Hematopoietic multipotent progenitor cell treated with erythropoietin and hydrocortisone succinate and interleukin-3 and kit ligand, for 4 days (in vitro differentiated cells): ENCODE measurements at places on chromosomes 4 and X.

- DNase-seq = no peak
Observed at GRCh38 chr4:11611868-11612267, 183.2 kb upstream of the HS3ST1 start.

- DNase-seq = no peak
Observed at GRCh38 chr4:37662861-37663390, 23.2 kb downstream of the RELL1 start.

DNA sequence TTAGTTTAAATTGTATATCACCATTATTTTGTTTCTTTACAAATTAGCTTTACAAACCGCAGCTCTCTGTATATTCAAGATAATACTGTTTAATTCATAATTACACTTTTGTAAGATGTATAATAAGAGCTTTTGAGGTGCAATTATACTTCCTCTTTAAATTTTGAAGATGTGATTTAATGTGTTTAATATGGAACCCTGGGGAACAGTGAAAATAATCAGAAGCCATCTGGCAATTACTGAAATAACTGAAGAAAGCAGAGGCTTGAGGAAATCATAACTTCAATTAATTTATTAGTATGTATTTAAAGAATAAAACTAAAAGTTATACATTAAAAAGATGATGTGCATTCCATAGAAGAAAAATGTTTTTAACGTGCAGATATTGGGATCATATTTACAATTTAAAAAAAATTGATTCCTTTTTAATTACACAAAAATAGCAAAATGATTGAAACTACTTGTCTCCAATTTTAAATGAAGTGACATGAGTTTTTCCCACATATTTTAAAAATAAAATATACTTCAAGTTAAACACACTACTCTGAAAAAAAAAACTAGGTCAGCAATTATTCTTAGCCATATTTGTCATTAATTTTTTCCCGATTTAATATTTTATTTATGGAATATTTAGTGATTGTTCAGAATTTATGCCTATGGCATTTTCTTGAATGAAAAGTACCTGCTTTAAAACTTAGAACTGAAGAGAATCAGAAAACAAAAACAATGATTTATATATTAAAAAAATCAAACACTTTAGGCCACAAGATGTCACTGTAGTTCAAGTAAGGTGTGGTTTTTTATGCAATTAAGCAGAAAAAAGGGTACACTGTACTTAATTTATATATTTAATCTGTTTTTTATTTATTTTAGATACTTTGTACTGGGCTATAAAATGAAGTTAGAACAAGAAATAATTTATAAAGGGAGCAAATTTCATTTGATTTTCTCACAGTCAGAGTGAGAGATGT lies 942.7 kb upstream of the NDST4 start:
- peak; percentile 46 for DNase-seq

DNA sequence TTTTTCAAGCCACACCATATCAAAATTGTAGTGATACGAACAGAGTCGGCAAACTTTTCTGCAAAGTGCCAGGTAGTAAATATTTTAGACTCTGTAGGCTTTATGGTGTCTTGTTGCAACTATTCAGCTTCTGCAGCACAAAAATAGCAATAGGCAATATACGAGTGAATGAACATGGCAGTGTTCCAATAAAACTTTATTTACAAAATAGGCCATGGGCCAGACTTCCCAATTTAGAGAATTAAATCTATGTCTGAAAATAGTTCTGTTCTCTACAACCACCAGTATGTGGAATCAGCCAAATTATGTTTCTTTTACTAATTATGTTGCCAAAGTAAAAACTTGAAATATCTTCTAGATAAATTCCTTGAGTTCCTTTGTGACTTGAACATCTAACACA lies 56.5 kb downstream of the NCAPG start:
- DNase-seq = no peak

DNA sequence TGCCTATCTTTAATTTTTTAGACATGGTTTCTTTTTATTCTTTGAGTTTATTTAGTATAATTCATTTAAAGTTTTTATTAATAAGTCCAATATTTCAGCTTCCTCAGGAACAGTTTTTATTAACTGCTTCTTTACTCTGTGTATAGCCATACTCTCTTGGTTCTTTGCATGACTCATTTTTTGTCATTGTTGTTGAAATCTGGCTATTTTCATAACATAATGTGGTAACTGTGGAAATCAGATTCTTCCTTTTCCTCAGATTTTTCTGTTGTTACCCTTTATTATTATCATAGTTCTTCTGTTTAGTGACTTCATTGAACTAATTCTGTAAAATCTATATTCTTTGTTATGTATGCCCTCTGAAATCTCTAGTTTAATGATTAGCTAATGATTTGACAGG lies 124.9 kb upstream of the CYSLTR1 start:
- no peak for DNase-seq

DNA sequence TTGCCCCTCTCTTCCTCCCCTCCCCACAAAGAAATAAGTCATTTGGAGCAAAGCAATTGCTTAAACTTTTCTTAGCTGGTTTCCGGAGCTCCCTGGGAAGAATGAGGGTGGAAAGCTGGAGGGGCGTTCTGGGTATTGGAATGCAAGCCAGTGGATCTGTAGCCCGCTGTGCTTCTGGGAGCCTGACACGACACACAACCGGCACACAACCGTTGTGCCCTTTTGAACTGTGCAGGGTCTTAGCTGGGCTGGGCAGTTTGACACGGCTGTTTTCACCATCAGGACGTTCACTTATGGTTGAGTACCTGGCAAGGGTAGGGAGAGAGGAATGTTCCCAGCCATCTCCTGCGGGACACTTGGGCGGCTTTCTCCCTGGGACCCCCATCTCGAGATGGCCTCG lies 38.3 kb downstream of the SHROOM2 start:
- DNase-seq = no peak

GRCh38 chr4:37802068-37802666 lies 24.3 kb upstream of the PGM2 start:
- peak; percentile 59 for DNase-seq

DNA sequence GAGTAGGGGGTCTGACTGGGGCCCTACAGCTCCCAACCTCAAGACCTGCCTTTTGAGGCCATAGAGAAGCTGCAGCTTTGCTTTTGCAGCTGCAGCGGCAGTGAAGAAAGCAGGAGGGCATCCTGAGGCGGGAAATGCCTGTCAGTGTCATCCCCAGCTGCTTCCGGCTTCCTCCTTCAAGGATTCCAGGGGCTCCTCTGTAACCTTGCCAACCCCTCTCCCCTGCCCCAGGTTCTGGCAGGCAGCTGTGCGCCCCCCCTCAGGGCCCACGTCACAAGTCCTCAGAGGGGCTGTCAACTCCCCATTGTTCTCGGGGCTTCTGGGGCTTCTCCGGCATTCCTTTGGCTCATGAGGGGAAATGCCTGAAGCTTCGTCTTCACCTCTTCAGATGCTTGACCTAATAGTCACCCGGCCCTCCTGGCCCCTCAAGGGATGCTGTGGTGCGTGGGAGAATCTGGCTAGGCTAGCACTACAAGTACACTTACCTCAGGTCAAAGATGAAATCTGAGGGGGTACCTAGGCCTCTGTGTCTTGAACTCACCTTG lies 31.9 kb downstream of the APLN start:
- no peak for DNase-seq

GRCh38 chrX:25015486-25016360 lies at the start of gene ARX:
ARX (minus strand) TSS chrX:25015965; CDS start chrX:25015737, 228 bp downstream.
- peak; percentile 79 for DNase-seq

DNA sequence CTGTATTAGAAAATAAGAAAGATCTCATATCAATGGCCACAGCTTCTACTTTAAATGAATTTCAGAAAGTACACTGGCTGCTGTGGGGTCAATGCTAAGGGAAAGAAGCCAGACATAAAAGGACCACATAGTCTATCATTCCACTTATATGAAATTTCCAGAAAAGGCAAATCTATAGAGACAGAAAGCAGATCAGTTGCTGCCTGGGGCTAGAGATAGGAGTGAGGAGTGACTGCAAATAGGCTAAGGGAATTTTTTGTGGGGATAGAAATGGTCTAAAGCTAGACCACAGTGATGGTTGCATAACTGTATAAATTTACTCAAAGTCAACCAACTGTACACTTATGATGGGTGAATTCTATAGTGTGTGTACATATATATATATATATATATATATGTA lies 8.3 kb downstream of the GAB3 start:
- peak; percentile 45 for DNase-seq

DNA sequence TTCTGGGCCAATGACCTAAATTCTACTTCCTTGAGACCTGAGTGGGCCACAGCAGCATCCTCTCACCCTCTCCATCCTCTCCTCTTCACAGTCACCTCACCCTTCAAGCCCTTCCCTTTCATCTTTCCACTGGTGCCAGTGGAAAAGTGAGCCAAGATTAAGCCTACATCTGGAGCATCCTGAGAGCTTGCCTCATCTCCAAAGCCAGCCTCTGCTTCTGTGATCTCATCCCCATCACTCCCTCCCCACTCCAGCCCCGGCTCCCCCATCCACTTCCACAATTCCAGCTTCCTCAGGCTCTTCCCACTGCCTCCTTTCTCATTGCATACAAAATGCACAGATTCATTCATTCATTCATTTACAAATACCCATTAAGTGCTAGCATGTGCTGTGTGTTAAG lies 10.1 kb upstream of the RASL11B start:
- no peak for DNase-seq

GRCh38 chr4:153705743-153706468 lies 21.8 kb downstream of the TLR2 start:
- DNase-seq = peak; percentile 53

DNA sequence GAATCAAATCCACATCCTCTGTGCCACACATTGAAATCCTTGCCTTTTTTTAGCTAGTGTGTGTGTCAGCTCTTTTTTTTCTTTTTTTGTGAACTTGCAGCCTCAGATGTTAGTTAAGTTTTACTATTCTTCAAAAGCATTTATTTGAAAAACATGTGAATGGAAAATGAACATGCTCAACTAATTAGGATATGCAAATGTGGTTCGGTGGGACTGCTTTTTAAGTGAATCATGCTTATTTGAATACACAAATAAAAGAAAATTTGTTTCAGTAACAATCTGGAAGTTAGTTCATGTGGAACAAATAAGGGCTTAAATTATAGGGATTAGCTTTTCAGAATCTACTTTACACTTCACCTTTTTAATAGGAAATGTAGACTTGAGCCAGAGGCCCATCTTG lies 751.5 kb upstream of the FAM241A start:
- DNase-seq = no peak

DNA sequence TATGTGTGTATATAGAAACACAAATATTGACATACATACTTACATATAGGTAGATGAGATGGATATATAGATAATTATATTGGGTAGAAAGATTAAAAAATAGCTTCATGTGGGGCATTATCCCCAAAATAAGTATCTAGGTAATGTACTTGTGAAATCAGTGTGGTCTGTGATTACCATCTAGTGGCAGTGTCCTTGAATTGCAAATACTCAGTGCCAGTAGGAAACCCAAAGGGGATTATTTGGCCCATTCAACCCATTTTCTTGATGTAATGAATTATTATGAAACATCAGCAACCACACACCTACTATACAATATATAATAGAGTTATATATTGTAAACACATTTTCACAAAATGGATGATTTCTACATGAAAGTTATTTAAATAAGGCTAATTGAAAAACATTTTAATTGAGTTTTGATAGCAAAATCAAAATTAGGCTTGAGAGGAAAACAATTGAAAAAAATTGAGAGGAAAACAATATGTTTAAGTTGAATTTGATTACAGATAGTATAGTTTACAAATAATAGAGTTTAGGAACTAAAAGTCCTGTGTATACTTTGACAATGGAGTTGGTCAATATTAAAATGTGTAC lies 389.4 kb downstream of the GALNTL6 start:
- DNase-seq = peak; percentile 68

DNA sequence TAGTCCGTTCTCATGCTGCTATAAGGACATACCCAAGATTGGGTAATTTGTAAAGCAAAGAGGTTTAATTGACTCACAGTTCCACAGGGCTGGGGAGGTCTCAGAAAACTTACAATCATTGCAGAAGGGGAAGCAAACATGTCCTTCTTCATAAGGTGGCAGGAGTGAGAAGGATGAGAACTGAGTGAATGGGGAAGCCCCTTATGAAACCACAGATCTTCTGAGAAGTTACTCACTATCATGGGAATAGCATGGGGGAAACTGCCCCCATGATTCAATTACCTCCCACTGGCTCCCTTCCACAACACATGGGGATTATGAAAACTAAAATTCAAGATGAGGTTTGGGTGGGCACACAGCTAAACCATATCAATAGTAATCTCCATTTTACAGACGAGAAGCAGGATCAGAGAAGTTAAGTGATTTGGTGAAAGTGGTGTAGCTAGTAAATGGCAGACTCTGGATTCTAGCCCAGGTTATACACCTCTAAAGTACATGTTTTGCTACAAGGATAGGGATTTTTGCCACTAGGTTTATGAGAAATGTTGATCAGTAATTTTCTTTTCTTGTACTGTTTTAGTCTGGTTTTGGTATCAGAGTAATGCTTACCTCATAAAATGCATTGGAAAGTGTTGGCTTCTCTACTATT lies 47.3 kb upstream of the C1GALT1C1 start:
- peak; percentile 22 for DNase-seq

GRCh38 chr4:122758033-122758432 lies 25.5 kb downstream of the BBS12 start:
- DNase-seq = peak; percentile 72

GRCh38 chr4:94595880-94596483 lies 144.2 kb downstream of the PDLIM5 start:
- DNase-seq = peak; percentile 80

DNA sequence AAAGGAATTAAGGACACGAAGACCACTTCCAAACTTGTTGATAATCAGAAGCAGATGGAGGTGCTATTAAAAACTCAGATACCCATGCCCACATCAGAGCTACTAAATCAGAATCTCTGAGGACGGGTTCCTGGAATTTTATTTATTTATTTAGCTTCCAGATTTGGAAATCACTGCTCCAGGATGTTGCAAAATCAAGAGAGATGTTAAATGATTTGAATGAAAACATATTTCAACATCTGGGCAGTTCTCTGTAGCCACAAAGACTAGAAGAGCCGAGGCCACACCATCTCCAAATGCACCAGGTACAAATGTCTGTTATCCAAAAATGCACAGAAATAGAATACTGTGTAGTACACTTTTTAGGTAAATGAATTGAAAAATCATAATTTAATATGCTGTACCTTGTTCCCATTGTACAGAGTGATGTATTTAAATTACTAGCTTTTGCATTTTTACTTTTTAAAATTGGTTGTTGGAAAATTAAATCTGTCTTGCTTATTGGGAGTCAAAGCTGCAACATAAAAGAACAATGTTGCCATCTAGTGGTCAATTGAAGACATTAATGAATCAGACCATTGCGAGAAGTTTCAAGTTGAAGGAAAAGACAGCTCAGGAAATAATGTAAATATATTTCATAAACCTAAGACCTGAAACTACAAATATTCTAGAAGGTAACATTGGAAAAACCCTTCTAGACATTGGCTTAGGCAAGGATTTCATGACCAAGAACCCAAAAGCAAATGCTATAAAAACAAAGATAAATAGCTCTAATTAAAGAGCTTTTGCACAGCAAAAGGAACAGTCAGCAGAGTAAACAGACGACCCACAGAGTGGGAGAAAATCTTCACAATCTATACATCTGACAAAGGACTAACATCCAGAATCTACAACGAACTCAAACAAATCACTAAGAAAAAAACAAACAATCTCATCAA lies 151.3 kb upstream of the TTC29 start:
- DNase-seq = peak; percentile 70

- DNase-seq = peak; percentile 26
Observed at GRCh38 chrX:153974003-153974725, 1.6 kb downstream of the TMEM187 start.

- peak; percentile 53 for DNase-seq
Observed at GRCh38 chrX:154800478-154801210, 4.6 kb downstream of the MPP1 start.
